Left ventricle myocardium inferior (tissue), 1 donor: ENCODE measurements at places on chromosomes 7 and 10.

- DNase-seq = no peak
These were observed 14.6 kb downstream of the SFRP4 start for GRCh38 chr7:37901890-37902524.

DNA sequence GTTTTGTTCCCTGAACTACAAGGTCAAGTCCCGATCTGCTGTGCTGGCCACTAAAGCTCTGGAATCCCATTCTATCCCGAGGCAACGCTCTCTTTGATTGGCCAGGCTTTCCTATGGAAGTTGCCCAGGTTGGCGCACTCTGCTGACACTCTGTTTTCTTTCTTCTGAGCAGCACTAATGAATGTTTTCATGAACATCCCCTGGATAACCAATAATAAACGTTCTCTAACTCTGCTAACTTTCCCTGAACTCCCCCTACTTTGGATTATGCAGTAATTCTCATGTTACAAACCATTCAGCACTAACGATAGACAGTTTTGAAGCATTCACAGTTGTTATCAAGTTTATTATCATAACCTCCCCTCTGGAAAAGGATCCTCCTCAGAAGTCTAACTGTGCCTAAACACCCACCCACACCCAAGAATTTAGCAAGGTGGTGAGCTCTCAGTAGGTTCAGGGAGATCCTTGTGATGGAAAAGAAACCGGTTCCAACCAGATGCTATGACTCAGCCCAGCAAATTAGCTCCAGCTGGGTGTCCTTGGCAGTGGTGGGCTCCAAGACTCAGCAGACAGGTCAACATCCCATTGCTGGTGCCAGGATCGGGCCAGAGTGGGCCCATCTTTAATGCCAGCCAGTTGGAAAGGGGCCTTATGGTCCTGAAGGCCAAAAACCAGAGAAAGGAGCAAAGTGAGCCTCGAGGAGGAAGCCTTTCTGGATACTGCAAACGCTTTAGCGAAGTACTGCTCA lies 68.4 kb downstream of the CREB3L2 start:
- no peak for DNase-seq

DNA sequence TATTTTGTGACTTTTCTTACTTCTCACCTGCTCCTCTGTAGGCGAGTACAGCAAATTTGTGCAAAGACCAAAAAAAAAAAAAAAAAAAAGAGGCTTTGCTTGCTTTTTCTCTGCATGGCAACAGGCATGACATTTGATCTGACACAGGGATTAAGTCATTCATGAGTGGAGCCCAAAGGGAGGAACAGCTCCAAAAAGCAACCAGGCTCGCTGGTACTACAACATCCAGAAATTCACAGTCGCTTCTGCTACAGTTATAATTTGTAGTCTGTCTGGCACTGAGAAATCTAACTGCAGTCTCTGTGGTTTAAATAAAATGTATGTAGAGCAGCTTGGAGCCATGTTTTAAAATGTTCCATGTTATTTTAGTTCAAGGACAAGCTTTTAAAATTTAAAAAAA lies 31.7 kb downstream of the MKX start:
- DNase-seq = no peak

GRCh38 chr10:33950206-33950605 lies 615.7 kb upstream of the NRP1 start:
- no peak for DNase-seq
